Stimulated activated CD4-positive, alpha-beta T cell treated with anti-CD3 and anti-CD28 coated beads, Interleukin-15, amount 100 ng/mL, for 1 hour (primary cell): ENCODE measurements at places on chromosomes 5 and 9.

- no peak for DNase-seq
Measured at GRCh38 chr9:113898596-113898995, 22.5 kb downstream of the ZNF618 start.

DNA sequence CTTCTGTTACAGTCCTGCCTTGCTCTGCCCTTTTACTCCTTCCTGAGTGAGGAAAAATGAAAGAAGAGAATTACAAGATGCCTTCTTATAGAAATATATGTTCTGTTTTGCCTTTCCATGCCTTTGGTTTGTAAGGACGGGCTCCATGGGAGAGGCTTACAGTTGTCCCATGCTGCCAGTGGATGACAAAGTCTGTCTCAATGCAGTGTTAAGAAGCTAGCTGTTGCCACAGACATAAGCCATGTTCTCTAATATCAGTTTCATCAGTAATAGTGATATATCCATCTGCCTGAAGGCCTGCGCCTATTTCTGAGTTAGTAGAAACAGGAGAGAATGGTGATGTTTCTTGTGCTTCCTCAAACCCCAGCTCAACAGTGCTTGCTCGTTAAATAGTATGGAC lies 27.8 kb downstream of the C5orf22 start:
- no peak for DNase-seq

- no peak for DNase-seq
Measured at GRCh38 chr5:153308282-153308681, 182.2 kb upstream of the GRIA1 start.

- DNase-seq: peak; percentile 18
Measured at GRCh38 chr5:57174128-57174889, 450 bp downstream of the GPBP1 start.

GRCh38 chr5:149712439-149713147 lies 17.5 kb upstream of the PPARGC1B start:
- DNase-seq: no peak

GRCh38 chr9:130884111-130884531 lies 12.5 kb downstream of the QRFP start:
- no peak for DNase-seq

DNA sequence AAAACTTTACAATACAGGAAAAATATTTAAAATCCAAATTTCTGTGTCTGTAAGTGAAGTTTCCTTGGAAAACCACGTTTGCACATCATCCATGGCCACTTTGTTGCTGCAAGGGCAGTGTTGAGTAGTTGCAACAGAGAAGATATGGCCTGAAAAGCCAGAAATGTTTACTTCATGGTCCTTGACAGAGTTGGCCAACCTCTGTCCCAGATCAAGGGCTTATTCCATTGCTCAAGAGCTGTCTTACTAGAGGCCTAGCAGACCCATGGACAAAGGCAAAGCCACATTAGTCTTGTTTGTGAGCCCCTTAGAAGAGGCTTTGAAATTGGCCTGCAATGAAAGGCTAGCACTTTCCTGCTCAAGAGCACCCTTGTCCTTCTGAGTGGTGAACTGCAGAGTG lies 119.4 kb downstream of the GAS1 start:
- no peak for DNase-seq

GRCh38 chr5:179323026-179323870 lies 22.0 kb downstream of the ADAMTS2 start:
- no peak for DNase-seq

- no peak for DNase-seq
Measured at GRCh38 chr5:156893517-156893916, 43.4 kb downstream of the PPP1R2B start.

DNA sequence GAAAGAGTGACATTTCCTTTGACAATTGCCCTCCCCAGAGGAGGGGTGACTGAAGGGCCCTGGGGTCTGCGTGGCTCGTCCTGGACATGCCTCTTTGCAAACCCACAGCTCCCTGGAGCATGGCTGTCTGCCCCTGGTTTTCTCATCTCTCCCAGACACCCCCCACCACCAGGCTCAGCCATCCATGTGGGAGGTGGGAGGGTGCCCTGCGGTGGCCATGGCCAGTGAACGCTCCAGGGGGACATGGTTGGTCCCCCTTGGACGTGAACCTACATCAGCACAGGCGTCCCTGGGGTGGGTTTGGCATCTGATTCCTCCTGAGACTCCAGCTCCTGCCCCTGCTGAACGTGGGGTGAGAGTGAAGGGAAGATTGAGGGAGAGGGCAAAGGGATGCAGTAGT lies 67.7 kb upstream of the LMX1B start:
- DNase-seq: no peak

DNA sequence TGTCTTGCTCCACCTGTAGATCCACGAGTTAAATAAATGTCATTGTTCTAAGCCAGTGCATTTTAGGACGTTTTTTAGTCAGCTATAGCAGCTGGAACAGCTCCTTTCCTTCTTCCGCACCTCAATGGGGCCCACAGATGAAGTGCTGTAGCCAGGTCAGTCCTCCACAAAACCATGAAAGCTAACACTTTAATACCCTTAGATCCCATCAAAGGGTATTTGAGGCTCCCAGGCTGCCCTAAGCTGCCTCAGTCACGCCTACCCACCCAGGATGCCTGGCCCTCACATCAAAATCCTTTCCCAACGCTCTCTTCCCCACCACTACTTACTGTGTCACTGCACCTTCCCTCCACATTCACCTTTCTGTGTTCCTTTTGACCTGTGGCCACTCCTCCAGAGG lies 44.1 kb upstream of the ACO1 start:
- no peak for DNase-seq

DNA sequence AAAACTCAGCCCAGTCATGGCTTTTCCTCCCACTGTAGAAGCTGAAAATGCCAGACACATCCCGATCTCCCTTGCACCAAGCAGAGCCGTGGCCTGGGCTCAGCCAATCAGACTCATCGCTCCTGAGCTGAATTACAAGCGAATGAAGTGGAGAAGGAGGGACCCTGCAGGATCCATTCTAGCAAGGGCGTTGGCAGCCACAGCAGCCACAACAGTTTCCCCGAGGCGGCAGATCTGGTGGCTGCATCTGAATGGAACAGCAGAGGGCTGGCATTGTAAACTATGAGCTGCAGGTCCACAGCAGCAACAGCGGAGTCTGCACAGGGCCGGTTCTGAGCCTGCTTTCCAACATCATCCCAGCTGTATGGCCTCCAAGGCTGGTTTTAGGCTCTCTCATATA lies 23.8 kb downstream of the ALG2 start:
- DNase-seq: no peak

- DNase-seq: no peak
Measured at GRCh38 chr5:19608444-19609002, 379.5 kb downstream of the CDH18 start.

DNA sequence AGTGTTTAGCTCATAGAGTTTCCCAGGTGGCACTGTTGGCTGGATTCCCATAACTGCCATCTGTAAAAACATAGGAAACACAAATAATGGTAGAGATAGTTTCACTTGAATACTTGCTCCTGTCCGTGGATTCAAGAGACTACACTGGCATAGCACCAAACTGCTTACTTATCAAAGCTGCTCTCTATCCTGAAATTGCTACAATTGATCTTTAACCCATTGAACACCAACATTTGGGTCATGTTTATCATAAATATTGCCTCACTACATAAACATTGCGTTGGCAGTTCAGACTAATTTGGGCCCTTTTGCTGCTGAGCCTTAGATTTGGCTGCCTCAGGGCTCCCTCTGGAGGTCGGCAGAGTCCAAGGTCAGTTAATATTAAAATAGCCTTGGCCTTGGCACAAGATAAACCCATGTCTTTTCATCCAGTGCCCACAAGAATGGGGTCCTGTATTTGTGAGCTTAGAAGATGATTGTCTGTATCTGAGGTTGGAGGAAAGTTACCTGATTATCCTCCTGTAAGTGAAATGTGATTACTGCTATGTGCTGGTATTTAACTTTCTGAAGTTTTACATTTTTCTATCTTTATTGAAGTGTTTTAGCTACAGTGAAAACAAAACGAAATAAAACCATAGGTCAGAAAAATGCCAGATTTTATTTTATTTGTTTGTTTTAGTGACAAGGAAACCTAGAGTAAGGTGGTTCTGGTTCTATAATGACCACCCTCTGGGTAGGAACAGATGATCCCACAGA lies 4.0 kb upstream of the RANBP3L start:
- DNase-seq: no peak

- DNase-seq: no peak
Measured at GRCh38 chr9:112119225-112120029, 55.7 kb downstream of the SUSD1 start.

DNA sequence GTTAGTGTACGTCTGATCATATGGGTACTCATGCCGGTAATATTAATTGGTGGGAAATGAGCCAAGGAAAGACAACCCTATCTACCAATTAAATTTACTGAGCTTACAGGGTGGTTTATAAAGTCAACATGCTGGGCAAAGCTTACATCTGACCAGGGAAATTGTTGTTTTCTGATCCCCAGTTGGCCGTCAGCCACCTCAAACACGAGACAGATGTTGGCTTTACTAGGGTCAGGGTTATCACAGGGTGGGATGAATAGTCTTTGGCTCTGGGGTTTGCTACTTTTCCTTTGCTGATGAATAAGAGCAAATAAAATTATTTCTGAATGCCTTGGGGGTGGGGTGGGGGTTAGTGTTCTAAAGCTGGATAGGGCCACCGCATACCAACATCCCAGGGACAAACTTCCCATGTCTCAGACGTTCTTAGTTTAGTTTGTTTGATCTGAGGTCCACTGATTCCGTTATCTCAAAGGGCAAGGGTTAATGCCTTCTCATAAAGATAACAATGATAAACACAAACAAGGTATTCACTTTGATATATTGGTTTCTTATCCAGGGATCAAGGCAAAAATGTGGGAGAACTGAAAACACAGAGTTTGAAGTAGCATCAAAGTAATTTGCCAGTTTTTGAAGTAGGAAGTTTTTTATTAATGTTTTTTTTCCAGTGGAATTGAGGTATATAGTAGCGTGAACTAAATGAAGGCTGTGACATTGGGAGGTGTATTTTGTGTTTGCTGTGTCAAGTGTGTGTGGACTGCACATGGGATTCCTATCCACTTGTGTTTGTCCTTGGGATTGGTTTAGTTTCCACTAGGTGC lies 109.1 kb upstream of the RPS23 start:
- no peak for DNase-seq

GRCh38 chr9:97938081-97938644 lies at the start of gene HEMGN:
HEMGN (minus strand) TSS chr9:97938172; CDS start chr9:97938136, 36 bp downstream.
- DNase-seq: no peak

DNA sequence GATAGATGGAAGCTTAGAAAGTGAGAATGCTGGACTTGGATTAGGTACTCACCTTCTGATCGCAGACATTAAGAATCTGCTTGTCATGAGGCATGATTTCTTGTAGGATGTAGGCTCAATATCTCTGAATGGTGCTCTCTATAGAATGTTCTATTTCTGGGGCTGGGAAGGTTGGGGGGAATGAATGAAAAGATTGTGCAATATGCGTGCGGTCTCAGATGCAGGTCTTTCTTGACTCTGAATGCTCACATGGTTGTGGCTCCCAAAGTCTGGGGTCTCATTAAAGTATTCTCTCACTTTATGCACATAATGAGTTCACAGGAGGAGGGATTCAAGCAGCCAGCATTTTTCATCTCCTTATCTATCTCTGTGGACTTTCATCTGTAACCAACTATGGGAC lies 482.0 kb upstream of the CD180 start:
- DNase-seq: no peak

- DNase-seq: no peak
Measured at GRCh38 chr5:81980598-81981260, 8.9 kb downstream of the ATG10 start.

- DNase-seq: no peak
Measured at GRCh38 chr5:169602535-169602934, 19.0 kb downstream of the SPDL1 start.

DNA sequence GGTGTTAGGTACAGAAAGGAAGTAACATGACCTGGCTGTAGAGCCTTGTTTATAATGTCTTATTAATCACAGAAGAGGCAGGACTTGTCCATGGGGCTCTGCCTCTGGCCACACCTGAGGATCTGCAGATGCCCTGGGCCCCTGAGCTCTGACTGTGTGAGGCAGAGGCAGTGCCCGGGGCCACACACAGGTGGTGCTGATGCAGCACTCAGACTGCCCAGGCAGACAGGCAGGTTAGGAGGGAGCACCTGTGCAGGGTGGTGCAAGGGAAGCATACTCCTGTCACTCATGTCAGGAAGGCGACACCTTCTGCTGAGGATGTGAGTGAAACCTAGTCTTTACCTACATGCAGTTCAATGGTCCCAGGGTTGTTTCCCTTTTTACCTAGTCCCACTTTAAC lies 88.7 kb downstream of the CFAP90 start:
- no peak for DNase-seq

- no peak for DNase-seq
Measured at GRCh38 chr5:151448038-151448985, 909 bp downstream of the SLC36A1 start.

- DNase-seq: no peak
Measured at GRCh38 chr5:143248822-143249579, 154.5 kb downstream of the NR3C1 start.

DNA sequence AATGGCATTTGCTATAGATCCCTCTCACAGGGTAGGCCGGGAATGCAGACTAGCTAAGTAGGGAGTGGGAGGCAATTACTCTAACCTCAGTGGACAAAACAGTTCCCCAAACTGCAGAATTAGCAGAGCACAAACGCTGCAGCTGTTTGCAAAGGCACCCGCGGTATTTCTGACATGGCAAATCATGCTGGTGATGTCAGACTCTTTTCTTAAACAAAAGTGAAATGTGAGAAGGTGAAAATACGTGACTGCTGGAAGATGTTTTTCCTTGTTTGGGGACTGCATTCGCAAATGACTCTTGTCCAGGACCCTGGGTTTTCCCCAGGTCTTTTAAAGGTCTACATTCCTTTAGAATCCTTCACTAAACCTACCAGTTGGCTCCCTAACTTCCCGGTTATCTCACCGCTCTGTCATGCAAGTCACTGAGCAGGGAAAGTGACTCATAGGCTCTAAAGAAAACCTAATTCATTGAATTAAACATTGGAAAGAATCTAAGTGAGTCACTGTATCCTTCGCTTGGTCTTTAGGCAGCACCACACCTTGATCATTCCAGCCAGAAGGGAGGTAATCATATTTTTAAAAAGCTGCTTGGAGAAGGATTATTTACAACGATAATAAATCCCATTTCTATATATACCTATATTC lies 91.5 kb upstream of the DNAH5 start:
- no peak for DNase-seq

- no peak for DNase-seq
Measured at GRCh38 chr5:153081385-153081784, 409.1 kb upstream of the GRIA1 start.

- DNase-seq: no peak
Measured at GRCh38 chr5:99866740-99867139, 668.4 kb upstream of the FAM174A start.

- no peak for DNase-seq
Measured at GRCh38 chr5:16437977-16438376, 27.6 kb downstream of the ZNF622 start.
